ENCODE measurements at places on chromosomes 1 and 21.

GRCh38 chr1:98404866-98405265 is 256.7 kb upstream of the SNX7 start:
- DNase-seq = no peak

DNA sequence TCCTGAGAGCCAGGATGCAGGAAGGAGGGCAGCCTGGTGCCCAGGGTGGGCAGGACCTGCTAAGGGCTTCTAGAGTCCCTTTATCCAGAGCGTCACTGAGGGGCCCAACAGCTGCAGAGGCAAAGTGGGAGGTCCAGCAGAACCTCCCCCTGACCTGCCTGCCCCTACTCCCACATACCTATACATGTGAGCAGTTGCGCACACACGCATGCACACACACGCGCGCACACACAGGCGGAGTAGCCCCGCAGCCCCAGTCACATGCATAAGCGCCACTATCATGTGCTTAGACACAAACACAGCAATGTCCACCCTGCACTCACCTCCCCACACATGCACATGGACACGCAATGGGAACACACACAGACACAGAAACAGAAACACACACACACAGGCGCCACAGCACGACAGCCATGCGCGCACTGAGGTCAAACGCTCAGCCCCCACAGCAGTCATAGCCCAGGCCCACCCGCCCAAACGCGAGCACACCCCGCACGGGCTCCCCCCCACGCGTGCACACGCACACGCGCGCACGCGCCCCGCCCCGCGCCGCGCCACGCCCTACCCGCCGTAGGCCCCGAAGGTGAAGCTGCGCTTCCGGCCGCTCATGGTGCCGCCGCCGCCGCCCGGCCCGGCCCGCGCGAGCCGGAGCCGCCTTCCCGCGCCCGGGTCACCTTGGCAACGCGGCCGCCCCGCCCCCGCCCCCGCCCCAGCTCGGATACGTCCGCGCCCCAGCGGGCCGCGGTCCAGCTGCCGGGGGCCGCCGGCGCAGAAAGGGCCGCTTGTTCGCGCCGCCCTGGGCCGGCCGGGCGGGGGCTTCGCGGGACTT is 17.7 kb downstream of the RAP1GAP start:
- DNase-seq = no peak

DNA sequence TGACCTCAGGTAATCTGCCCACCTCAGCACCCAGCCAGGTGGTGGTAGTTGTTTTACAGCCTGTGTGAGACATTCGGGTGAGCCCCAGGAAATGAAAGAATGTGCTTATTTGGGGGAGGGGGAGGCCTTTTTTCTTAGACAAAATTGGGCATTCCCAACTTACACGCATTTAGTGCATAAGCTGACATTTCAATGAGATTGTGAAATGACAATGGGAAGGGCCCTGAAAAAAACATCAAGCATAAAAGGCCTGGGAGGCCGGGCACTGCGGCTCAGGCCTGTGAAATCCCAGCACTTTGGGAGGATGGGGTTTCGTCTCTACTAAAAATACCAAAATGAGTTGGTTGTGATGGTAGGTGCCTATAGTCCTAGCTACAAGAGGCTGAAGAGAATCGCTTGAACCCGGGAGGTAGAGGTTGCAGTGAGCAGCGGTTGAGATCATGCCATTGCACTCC is 5.0 kb downstream of the GAS5 start:
- no peak for DNase-seq

DNA sequence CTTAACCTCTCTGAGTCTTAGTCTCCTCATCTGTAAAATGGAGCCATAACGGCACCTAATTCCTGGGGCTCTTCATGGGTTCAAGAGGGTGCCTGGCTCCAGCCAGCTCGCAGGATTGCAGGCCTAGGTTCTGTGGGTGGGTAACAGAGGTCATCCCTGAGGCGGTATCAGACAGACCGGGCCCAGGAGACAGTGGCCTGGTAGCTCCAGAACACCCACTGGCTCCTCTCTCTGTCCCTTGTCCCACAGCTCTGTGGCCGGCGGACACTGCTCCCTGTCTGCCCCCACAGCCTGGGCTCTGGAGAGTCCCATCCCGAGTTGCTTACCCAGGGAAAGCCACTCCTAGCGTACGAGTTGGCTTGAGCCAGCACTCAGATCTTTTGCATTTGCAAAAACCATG is 150.3 kb downstream of the PEX14 start:
- DNase-seq = no peak

DNA sequence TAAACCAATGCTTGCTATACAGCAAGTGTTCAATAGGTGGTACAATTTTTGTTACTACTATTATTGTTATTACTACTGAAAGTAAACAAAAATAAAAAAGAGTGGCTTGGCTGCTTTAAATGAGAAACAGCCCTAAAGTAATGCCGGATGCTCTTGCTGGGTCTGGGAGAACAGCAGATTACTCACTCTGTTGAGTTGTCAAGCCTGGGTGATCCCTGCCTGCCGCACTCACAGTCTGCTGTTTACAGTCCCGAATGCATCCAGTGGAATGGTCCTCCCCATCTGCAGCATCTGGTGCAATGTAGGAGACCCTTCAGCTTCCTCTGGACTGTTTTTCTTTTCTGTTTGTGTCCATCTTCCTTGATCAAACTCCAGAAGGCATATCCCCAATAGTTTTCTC is 102.7 kb upstream of the IVNS1ABP start:
- DNase-seq = no peak

GRCh38 chr1:118841521-118841920 is 146.6 kb downstream of the TBX15 start:
- DNase-seq = no peak

DNA sequence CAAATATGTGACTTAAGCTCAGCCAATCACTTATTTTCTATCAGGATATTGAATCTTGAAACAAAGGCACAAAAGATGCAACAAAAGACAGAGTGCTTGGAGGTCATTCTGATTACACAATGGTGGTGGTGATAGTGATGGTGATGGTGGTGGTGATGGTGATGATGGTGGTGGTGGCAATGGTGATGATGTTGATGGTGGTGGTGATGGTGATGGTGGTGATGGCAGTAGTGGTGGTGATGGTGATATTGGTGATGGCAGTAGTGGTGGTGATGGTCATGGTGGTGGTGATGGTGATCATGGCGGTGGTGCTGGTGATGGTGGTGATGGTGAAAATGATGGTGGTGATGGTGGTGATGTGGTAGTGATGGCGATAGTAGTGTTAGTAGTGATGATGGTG is 21.9 kb upstream of the TNR start:
- peak; percentile 9 for DNase-seq

- DNase-seq = no peak
Measured at GRCh38 chr1:81974222-81974841, 173.6 kb downstream of the ADGRL2 start.

DNA sequence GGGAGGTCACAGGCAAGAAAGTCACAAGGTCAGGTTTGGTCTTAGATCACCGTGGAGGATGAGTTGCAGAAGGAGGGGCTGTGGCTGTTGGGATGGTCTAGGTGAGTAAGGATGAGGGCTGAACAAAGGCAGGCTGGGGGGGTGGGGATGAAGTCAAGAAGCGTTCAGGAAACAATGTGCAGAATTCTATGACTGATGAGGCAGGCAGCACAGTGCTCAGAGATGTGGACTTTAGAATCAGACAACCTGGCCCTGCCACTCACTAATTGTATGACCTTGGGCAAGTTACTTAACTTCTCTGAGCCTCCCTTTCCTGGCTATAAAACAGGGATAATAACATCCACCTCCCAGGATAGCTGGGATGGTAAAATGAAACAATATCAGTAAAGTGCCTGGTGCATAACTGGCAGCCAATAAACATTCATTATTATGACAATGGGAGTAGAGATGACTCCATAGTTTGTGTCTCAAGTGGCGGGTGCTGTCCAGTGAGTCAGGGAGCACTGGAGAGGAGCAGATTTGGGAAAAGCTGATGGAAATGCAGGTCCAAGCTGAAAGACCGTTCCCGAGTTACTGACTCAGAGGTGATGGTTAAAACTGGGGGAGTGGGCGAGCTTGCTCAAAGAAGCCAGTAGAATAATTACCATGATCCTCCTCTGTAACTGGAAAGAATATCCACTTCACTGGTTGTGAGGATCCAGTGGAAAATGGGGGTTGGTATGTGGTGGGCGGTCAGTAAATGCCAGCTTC is 2.1 kb downstream of the TIE1 start:
- no peak for DNase-seq

DNA sequence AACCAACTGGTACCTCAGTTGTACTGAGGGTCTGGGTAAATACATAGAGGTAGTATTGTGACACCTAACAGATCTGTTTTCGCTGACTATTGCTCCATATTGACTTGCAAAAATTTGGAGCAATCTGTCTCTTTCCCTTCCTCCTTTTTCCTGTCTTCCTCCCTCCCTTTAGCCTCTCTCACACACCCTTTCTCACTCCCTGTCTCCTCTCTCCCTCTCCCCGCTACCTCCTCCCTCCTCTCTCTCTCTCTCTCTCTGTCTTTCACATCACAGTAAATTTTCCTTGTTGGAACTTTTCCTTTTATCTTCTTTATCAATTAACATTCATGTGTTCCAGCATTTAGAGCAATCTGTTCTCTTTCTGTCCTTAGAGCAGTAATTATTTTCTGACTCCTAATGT is 278.2 kb downstream of the NTNG1 start:
- no peak for DNase-seq

GRCh38 chr21:35367553-35367952 is 318.5 kb upstream of the RUNX1 start:
- no peak for DNase-seq

GRCh38 chr1:24558902-24559791 is 3.3 kb downstream of the NCMAP start:
- no peak for DNase-seq

GRCh38 chr1:229456016-229456415 is 22.1 kb upstream of the ACTA1 start:
- no peak for DNase-seq

DNA sequence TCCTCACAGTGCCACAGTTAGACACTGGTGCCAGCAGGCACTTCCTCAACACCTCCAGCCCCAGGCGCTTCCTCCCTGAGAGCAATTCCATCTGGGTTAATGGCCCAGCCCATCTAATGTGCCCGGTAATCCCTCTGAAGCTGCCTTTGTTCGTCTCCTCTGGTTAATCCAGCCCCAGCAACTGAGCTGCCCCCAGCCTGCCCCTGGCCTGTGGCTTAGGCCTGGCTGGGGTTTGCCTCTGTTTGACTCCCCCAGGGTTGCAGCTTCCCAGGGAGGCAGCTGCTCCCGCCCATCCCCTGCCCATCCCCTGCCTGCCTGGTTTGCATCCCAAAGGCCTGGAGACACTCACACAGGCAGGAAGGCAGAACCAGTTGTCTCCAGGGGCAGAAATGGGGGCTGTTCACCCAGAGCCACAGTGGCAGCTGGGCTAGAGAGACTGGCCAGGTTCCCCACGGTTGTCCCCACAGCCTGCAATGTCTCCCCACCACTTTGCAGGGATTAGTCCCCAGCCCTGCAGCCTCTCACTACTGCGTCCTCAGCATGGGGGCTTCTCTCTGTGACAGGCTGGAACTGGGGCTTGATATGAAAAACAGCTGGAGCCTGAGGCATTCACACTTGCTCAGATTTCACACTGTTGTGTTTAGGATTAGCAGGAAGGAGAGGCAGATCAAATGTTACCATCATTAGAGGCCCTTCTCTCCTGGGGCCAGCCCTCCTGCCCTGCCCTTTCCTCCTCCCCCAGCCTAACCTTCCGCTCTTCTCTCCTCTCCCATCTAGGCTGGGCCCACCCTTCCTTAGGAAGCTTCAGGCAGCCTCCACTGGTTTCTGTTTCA is 120.2 kb downstream of the TLR5 start:
- no peak for DNase-seq

- DNase-seq = no peak
Measured at GRCh38 chr21:37452227-37452626, 85.7 kb downstream of the DYRK1A start.

DNA sequence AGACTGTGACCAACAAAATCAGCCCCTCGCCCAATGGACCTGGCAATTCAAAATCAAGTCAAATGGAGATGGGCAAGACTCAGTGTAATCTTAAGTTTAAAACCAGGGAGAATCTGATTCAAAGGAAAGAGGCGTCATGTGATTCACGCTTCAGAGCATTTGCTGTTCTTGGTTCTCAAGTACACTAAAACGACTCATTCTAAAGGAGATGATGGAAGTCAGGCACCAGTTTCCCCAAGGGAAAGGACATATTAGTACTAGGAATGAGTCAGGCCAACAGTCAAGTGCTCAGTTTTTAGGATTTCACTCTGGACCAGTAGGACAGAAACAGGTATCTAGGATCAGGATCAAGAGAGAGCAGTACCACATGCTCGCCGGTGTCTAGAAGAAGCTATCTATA is 429.6 kb downstream of the PLPP3 start:
- no peak for DNase-seq

GRCh38 chr1:86356247-86356646 is 39.9 kb downstream of the ODF2L start:
- no peak for DNase-seq

GRCh38 chr1:219177940-219178339 is 4.3 kb downstream of the LYPLAL1 start:
- no peak for DNase-seq

DNA sequence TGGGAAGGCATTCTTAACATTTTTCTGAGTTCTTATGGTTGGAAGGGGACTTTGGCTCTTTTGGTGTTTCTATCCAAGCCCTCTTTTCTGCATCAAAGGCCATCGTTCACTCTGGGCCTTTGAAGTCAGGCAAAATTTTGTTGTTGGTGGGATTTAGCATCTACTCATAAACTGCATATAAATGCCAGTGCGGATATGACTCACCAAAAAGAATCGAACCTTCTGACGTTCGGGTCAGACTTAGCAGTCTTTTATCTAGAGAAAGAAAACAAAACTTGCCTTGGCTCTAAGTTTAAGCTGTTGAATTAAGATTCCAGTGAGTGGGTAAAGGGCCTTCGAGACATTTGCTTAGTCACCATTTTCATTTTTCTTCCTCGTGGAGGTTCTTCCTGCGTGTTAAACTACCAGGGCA is 51.4 kb downstream of the EVA1C start:
- DNase-seq = no peak

GRCh38 chr21:37642493-37642892 is 273.8 kb downstream of the KCNJ6 start:
- no peak for DNase-seq

DNA sequence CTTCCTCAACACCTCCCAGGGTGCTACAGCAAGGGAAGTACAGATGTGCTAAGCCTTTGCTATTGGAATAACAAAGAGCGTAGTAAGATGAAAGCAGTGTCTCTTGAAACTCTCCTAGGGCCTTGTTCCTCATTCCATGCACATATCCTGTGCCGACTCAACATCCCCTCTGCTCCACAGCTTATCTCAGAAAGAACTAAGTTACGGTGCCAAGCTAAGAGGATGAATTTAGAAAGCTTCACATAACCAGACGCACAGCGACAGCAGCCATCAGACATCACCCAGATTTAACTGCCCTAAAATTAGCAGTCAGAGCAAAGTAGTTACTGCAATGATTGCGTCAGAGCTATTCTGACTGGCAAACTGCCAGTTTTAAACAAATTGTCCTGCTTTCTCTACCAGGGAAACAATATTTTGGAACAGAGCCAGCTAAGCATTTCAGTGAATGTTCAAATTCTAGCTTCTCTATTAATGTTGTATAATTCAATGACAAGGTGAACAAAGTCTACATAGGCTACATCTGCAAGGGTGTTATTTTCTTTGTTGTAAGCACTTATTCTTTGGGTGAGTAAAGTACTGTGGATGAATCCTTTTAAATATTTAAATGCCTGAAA is 9.5 kb downstream of the SIPA1L2 start:
- DNase-seq = no peak

Data from coronary artery (tissue), 2 donors.